HCT116 (cell line): ENCODE measurements at places on chromosomes 1 and 21.

DNA sequence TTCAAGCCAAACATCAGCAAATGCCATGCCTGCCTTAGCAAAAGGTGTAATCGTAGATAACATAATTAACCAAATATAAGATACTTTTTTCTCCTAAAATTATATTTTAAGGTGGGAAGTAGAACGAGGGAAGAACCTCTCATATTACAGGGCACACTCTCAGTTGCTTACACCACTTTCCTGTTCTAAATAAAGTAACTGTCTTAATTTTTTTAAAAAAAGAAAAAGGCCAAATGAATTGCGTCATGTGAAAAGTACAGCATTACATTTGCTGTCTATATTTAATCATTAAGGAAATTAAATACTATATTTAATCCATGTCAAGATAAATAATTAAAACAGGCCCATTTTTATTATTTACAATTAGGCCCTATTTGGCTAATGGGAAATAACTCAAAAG is 23.7 kb downstream of the JAK1 start:
- DNase-seq = no peak

- DNase-seq = peak; percentile 34
Observed at GRCh38 chr1:168271636-168272035, 9.0 kb upstream of the TBX19 start.

DNA sequence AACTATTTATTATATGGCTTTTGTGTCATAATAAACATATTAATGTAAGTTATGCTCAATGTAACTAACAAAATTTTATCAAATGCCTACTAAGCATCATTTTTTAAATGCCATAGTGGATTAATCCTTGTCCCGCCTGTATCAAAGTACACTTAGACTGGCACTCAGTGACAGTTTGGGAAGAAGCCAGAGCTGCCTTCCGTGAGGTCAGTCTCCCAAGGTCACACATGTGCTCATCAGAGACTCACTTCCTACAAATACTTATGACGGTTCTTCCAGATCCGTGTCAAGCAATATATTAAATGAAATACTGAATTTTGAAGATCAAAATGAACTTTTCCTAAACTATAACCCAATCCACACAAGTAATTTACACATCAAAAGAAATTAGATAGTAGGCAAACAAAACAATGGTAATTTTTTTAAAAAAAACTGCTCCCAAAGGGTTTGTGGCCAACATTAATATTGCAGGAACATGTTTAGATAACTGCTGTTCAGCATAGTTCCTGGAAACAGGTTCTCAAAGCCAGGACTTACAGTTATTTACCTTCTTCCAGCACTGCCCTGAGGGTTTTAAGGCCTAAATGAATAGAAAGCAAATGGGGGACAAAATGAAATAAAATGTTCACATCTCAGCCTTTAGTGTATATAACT is 27.2 kb downstream of the WLS start:
- no peak for DNase-seq

DNA sequence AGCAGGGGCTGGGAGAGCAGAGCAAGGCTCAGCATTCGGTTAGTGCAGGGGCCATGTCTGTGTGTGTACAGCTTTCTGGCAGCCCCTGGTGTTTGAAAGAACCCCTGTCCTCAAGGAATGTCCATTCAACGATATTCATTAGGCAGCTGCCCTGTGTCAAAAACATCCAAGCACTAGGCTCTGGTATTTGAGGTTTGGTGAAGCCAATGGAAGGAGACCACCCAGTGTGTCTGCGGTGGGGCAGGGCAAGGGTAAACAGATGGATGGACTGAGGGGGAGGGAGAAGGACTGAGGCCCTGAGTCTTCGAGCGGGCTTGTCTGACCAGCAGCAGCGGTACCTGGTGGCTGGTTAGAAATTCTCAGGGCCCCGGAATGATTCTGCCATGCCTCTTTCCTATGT is 155.6 kb upstream of the KLHDC7A start:
- no peak for DNase-seq

- DNase-seq = no peak
Observed at GRCh38 chr1:69993810-69994209, 211.6 kb downstream of the LRRC40 start.

GRCh38 chr21:31072533-31072932 is 34.3 kb upstream of the KRTAP19-8 start:
- DNase-seq = no peak

DNA sequence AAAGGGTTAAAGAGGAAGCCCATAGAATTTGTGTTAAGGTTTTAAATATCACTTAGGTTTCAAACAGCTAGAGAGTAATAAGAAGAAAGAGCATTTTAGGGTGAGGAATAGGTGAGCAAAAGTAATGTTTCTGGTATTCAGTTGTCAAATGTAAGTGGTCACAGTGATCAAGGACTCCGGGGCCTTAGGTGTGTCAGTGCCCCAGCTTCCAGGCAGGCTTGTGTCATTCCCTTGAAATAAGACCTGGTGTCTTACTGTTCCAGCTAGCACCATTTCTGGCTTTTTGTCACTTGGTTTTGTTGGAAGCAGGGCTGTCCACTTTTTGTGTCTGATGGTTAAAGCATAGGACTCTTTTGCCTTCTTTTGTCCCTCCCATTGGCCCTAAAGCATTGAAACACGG is 69.6 kb downstream of the DYRK1A start:
- DNase-seq = no peak

- DNase-seq = peak; percentile 49
Observed at GRCh38 chr1:43930168-43930948, 3.2 kb upstream of the ARTN start.

GRCh38 chr1:22625262-22625925 is 11.0 kb upstream of the C1QA start:
- no peak for DNase-seq

DNA sequence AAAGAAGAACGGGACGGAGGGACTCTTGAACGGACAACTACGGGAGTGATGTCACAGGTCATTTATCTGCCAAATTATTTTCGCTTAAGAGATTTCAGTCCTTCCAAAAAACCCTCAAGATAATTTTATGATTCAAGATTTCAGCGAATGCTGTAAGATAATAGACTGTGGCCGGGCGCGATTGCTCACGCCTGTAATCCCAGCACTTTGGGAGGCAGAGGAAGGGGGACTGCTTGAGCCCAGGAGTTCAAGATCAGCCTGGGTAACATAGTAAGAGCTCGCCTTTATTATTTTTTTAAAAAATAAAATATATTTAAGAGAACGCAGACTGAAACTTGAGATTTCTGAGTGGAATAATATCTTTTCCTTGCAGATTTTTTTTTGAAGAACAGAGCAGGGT is 609 bp downstream of the RWDD2B start:
- DNase-seq = no peak

GRCh38 chr1:9315411-9316079 is 22.9 kb downstream of the SPSB1 start:
- no peak for DNase-seq
